RPMI7951 (cell line): ENCODE measurements at places on chromosomes 2 and 18. TPM values are rescaled to one million over a fixed set of nuclear protein-coding genes. Genes with fewer than 3 reads are reported as not detected.
A peak's percentile ranks its signal among the peaks of the same experiment; 100 is the strongest.

Gene CRYGC
- total RNA-seq: not detected in 2 replicates

GRCh38 chr2:16658076-16658739 lies 7.4 kb downstream of the CYRIA start:
- DNase-seq: no peak

Gene ATG4B
- total RNA-seq: 66.2 and 79.8 TPM in 2 replicates

GRCh38 chr2:201465524-201465971 lies 14.0 kb downstream of the STRADB start:
- peak; percentile 87 for DNase-seq

Gene TM4SF20
- total RNA-seq: not detected in 2 replicates

DNA sequence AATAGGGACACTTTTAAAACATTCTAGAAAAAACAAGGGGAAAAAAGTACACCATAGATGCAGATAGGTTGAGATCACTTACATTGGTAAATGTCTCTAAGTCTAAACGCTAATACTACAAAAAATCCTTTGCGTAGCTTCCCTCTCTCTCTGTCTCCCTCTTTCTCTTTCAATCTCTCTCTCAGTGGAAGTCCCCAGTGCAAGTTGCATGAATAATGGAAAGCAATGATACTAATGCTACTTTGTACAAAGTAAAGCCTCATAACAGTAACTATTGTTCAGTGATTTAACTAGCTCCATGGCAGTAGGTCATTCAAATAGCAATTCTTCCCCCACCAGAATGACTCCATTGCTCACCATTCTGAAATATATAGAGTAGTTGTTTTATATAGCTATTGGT lies 12.8 kb downstream of the MEIS1 start:
- DNase-seq: no peak

DNA sequence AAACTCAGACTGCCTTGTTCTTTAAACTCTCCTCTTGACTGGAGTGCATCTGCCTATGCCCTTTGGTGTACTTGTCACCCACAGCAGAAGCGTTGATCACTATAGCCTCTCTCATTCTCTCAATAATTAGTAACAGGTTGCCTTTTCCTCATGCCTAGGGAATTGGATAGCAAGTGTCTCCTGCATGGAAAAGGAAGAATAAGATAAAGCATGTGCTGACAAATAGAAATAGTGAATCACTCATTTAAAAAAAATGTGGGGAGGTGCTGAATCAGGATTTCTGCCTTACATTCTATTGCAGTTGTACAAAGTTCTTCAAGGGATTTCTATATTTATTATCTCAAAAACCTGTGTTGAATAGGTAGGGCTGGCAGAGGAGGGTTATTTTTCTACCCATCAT lies 323.0 kb downstream of the TXNL1 start:
- no peak for DNase-seq

Gene TDRD15
- not detected in 2 replicates for total RNA-seq

DNA sequence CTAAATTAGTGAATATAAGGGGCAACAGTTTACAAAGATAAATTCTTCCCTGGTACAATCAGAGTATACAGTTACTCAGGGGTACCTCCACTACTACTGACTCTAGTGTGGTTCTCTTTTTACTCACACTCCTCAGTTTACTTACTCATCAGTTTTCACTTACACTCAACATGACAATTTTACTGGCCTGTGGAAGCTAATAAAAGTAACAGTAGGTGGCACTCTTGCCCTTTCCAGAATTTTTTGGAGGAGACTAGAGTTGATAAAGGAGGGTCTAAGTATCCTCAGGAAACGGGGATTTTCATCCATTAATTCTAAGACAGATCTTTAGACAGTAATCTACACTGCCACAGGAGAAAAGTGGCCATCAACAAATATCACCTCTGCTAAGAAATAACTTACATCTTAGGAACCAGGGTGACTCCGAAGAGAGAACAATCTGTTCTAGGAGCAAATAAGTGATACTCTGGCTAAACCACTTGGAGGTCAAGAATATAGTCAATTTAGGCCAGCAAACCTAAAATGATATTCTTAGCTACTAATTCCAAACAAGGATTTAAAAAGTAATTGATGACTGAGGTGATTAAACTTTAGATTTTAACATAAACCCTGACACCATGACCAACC lies 61.3 kb downstream of the ATL2 start:
- peak; percentile 64 for DNase-seq

DNA sequence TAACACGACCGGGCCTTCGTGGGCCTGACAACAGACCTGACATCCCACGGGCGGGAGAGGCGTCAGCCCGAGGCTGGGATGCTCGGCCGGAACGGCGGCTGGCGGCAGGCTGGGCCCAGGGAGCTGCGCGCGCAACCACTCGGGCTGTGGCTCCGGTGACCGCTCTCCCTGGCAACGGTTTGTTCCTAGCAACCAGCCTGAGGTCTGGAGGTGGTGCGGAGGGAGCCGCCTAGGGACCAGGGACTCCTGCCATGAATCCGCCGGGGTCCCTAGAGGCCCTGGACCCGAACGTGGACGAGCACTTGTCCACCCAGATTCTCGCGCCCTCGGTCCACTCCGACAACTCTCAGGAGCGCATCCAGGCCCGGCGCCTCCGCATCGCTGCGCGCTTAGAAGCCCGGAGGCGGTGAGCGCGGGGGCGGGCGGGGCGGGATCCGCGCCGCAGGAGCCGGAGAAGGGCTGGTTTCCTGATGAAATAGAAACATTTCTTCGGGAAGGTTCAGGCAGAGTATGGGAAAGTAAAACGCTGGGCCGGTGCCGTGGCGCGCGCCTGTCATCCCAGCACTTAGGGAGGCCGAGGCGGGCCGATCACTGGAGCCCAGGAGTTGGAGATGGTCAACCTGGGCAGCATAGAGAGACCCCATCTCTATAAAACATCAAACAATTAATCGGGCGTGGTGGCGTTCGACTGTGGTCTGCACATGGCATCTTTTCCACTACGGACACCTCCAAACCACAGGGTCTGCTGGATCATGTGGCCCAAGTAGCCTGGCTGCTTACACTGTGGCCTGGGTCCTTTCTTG lies at the start of gene DRC1:
TSS of gene DRC1 (plus strand) at position 182 of the 803 bp plus-strand sequence. CDS start at position 252, 70 bp downstream.
- peak; percentile 83 for DNase-seq

DNA sequence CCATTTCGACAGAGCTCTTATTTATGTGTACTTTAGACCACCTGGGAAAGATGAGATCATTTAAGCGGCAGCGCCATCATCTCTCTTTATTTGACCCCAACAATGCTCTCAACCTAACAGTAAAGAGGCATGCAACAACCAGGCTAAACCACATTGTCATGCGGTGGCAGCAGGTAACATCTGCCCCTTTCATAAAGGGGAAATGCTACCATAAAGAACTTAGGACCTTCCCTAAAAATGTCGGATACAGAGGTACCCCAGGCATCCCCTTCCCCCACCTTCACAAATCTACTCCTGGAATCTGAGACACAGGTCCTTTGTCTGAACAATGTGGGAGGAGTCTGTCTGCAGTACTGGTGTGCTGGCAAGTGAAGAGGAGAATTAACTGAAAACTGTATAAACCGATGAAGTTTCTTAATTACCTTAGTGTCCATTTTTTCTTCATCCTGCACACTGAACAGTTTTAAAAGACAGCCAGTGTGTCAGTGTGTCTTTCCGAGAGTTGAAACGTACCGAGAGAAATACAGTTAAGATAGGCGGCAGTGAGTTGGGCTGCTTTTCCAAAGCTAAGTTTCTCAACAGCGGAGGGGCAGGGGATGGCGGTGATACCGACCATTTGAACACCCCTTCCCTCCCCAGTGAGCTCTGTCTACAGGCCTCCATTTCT lies 1.9 kb downstream of the MEX3C start:
- DNase-seq: peak; percentile 41

- DNase-seq: no peak
Observed at GRCh38 chr2:170764880-170765261, 5.3 kb upstream of the ERICH2 start.

DNA sequence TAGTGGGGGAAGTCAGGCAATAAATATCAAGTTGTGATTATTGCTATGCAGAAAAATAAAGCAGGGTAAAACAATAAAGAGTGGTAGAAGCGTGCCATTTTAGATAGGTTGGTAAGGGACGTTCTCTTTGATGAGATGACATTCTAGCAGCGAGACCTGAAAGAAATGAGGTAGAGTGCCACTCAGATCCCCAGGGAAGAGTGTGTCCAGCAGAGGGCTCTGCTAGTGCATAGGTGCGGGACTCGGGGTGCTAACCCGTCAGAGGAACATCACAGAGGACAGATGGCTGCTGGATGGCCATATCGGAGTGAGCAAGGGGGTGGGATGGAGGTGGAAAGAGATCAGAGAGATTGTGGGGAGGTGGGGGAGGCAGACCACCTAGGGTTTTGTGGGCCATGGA lies 16.3 kb upstream of the GTF2A1L start:
- DNase-seq: no peak

DNA sequence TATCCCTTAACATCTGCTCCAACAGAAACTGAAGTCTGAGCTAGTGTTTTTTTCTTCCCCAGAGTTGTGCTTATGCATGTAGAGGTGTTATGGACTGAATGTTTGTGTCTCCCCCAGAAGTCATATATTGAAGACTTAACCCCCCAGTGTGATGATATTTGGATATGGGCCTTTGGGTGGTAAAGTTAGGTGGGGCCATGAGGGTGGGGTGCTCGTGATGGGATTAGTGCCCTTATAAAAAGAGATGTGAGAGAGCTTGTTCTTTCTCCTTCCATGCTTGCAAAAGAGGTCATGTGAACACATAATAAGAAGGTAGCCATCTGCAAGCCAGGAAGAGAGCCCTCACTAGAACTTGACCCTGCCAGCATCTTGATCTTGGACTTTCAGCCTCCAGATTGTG lies 34.4 kb upstream of the APOB start:
- DNase-seq: no peak

Gene EPB41L3
- 5.8 and 6.4 TPM in 2 replicates for total RNA-seq

Gene SRBD1
- total RNA-seq: 13.4 and 19.7 TPM in 2 replicates

DNA sequence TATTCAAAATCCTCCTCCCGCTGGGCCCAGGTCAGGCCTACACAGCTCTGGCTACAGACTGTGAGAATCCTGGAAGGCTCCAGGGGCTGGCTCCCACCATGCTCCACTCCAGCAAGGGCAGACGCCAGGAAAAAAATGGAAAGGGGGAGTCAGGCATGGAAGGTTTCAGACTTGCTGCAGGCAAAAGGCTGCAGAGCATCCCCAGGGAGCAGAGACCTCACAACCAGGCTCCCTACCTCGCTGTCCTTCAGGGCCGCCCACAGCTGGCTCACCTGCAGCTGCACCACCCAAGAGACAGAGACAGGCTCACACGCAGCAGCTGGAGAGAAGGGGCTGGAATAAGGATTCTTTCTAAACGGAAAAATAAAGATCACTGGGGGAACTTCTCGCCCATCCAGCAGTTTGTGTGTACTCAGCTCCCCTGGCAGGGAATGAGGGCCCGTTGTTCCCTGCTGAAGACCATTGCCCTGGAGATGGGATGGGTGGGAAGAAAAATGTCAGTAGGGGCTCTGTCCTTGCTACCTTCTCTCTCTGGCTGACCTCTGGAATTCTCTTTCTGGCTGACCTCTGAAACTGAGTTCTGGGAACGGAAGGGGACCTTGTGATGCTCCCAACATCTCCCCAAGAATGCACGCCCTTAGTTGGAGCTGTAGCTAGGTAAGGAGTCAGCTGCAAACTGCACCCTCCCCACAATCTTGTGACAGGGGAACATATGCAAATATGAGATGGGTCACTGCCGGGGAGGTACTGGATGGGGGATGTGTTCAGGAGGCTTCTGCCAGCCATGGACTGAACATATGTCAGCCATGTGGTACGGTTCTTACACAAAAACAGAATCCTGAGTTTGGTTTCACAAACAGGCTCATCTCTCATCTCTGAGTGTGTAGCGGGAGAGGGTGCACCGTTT lies 34.5 kb downstream of the BCL2 start:
- DNase-seq: no peak

Gene IGFBP5
- total RNA-seq: 22.4 and 25.0 TPM in 2 replicates

DNA sequence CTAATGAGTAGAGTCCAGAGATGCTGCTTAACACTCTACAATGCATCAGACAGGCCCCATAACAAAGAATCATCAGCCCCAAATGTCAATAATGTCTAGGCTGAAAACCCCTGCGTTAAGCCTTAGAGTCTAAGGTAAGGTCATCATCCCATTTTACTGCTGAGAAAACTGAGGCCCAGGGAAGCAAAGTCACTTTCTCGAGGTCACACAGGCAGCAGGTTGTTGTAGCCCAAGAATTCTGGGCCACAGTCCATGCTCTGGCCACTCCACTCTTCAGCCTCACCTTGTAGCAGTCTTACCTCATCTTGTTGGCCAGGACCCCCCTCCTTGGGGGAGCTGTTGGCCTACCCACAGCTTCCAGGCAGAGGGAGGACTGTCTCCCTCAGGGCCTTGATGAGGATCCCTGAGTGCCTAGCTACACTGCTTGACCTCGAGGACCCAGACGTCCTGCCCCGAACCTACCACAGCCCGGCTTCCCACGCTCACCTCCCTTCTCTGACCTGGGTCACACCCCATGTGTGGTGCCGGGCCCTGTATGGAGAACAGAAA lies 54.4 kb downstream of the SMAD7 start:
- no peak for DNase-seq

DNA sequence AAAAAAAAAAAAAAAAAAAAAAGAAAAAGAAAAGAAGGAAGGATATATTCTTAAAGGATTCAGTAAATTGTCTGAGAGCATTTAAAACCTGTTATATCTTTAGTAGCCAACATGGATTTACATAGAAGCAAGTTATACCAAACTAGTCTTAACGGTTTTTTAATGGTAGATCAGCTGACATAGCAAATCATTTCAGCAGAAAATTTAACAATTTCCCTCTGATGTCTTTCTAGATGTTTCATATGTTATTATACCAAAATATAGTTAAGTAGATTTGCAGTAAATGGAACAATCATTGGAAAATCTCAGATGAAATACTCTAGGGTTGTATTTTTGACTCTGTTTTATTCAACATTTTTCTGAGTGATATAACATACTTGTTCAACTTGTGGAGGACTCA lies 72.9 kb downstream of the BABAM2 start:
- no peak for DNase-seq

- DNase-seq: no peak
Observed at GRCh38 chr2:236802862-236803261, 233.2 kb downstream of the ACKR3 start.

DNA sequence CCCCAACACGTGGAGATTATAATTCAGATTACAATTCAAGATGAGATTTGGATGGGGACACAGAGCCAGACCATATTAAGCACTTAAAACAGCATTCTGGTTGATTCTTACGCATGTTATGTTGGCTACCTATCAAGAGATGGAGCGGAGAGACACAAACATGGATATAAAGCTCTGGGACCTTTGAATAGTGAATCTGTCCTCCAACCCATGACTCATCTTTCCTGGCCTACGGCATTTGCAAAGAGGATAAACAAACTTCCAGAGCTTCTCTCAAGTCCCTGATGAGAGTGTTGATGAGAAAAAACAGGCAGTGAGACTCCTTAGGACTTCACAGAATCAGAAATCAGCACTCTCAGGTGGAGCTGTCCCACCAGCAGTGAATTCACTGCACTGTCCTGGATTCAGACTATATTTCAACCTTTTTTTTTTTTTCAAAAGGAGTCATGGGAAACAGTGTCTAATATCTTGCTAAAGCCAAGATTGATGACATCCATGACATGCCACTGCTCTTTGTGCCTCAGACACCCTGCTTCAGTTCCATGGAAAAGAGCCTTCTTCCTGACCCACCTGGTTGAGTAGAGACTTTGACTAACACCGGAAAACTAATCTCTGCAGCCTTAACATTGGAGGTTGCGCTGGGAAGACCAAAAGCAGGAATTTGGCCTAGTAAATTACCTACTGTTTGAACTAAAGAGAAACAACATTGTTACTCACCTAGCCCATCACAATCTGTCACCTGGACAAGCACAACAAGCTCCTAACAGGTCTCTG lies 62.1 kb upstream of the NPAS2 start:
- DNase-seq: peak; percentile 99
